ENCODE measurements at places on chromosomes 11 and 22.

DNA sequence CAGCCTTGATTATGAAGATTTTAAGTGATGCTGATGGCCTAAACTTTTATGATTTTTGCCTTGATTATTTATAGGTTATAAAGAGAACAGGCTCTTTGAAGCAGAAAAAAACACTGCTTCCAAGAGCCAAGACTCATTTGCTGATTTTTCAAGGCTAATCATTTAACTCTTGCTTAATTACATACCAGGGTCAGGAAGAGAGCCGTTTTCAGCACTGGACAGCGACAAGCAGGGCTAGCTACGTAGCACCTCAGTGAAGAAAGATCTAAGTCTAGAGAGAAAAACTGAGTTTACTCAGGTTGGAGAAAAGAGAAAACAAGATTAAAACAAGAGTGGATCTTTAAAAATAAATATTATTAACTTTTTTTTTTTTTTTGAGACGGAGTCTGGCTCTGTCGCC, 615.4 kb upstream of the B3GAT1 start:
- DNase-seq: no peak

GRCh38 chr22:21933910-21934309, 18.7 kb downstream of the PPM1F start:
- DNase-seq: no peak

- no peak for DNase-seq
Measured at GRCh38 chr22:38710351-38710750, 4.6 kb downstream of the GTPBP1 start.

- no peak for DNase-seq
Measured at GRCh38 chr22:20010307-20011122, 6.1 kb downstream of the ARVCF start.

DNA sequence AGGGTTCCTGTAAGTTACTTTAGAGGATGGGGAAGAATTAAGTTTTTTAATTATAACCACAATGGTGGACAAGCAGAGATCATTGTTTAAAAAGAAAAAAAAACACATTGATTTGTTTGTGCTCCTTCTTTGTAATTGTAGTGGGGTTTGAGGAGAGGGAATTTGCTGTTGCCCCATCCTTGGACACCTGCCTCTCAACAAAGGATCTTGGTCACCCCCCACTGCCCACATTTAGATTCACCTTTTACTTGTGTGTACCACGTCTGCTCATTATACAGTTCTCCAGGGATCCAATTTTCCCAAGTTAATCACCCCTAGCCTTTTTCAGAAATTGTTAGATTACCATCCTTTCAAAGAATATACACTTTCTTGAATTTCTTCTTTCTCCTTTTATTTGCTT, 53.0 kb downstream of the DNAJC24 start:
- no peak for DNase-seq

- no peak for DNase-seq
Measured at GRCh38 chr11:114353443-114353842, 46.9 kb downstream of the C11orf71 start.

- no peak for DNase-seq
Measured at GRCh38 chr11:2380807-2381350, 3.8 kb downstream of the CD81 start.

GRCh38 chr11:44638032-44638431, 72.6 kb downstream of the CD82 start:
- no peak for DNase-seq

DNA sequence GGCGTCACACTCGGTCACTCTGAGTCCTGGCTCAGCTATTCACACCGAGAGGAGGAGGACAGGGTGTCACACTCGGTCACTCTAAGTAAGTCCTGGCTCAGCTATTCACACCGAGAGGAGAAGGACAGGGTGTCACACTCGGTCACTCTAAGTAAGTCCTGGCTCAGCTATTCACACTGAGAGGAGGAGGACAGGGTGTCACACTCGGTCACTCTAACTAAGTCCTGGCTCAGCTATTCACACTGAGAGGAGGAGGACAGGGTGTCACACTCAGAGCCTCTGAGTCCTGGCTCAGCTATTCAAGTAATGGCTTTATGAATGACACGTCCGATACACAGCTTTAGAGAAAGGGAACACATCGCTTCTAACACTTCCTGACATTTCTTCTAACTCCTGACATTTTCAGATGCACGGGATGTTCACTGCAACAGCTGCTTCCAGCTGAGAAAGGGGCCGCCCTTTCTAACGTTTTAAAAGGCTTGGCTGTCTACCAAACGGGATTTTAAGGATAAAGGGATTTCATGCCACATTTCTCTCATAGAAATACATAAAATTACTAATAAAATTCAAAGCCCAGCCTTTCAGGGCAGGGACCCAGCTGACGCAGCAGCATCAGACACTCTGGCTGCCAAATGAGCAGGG, 28.1 kb downstream of the DRD4 start:
- no peak for DNase-seq

GRCh38 chr11:129804012-129804411, 11.6 kb upstream of the TMEM45B start:
- no peak for DNase-seq

GRCh38 chr22:35681454-35682052, 33.3 kb downstream of the APOL6 start:
- no peak for DNase-seq

DNA sequence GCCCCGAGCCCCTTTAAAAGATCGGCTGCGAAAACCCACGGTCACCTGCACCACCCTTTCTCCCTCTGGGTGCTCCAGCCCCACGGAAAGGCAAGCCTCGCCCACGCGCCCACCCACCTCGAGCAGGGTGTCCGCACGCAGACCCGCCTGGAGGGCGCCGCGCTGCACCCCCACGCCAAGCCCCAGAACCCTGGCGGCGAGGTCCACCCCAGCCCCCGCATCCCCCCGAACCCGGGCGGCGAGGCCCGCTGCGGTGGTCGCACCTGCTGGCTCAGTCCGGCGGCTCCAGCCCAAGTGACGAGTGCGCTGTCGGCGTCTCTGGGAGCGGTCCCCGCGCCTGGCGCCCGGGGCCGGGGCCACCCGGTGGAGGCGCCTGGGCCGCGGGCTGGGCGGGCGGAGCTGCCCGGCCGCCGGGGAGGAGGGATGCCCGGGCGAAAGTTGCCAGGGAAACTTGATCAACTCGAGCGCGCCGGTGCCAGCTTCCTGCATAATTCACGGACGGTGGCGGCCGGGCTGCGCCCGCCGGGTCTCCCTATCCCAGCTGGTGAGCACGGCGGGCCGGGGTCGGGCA, 1.1 kb downstream of the SHANK2 start:
- DNase-seq: peak; percentile 53

DNA sequence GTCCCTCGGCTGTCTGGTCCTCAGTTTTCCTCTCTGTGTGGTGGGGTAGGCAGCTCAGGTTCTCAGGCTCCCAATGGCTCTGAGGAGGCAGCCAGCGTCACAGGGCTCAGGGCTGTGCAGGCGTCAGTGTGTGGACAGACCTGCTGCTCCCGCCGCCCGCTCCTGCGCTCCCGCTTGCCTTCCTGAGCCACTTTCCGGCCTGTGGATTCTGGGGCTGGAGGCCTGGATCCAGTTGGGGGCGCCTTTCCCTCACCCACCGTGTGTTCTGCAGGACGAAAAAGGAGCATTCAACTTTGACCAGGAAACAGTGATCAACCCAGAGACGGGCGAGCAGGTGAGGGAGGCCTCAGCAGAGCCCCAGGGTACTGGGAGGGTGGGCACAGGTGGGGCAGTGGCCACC, 14.7 kb downstream of the DPP3 start:
- DNase-seq: no peak

DNA sequence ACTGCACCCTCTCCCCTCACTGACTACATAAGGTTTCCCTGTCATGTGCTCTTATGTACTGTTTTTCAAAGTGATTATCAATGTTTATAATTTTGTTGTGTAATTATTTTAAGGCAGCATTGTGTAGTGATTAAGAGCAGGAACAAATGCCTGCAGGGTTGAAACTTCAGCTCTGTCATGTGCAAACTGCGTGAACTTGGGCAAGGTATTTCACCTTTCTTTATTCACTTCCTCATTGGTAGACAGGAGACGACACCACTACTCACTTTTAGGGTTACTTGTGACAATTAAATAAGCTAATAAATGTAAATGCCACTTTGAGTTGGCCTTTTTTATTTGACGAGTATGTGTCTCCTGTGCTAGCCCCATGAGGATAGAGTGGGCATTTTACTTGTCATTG, 86.5 kb upstream of the E2F8 start:
- DNase-seq: no peak

DNA sequence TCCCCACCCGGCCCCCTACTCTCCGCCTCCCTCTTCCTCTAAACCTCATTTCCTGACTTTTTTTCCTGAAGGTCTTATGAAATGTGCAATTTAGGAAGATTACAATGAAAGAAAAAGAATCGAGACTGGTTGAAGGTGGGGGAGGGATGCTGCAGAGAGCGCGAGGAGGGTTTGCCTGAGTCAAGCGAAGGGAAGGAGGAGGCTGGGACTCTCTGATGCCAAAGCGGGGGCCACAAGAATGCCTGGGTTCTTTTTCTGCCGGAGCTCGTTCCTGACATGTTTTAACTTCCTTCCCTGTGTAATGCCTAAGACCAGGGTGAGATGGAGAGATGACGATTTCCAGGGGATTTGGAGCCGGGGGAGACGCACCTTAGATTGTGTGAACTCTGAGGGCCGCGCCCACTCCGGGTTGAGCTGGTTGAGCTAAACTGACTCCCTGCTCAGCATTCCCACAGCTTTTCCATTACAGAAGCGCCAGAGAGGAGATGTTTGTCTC, 270.5 kb upstream of the SORL1-AS1 start:
- DNase-seq: no peak

GRCh38 chr22:45336971-45337431, 27.3 kb downstream of the FAM118A start:
- no peak for DNase-seq

DNA sequence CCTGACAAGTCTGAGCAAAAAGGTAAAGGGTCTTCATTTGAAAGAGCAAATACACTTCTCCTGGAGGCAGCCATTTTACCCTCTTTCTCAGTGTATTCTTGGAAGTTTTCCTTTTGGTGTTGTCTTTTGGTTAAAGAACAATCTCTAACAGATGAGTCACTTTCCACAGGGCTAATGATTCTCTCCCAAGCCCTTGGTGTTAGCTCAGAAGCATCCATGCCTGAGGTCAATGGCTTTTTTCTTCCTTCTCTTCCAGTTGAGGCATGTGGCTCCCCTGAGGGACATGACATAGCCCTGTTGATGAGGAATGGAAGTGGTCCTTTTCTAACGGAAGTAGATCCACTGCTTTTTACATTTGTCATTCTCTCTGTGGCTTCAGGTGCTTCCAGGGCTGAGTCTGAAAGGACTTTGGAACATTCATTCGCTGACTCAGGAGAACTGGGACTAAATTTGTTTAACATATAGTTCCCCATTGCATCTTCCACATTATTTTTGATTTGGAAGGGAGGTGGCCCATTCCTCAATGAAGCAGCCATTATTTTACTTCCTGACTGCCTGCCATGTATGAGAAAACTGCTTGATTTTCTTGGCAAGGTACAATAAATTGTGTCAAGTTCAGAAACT, 13.8 kb upstream of the POGLUT3 start:
- no peak for DNase-seq

- DNase-seq: no peak
Measured at GRCh38 chr11:45880772-45881570, 4.5 kb upstream of the MAPK8IP1 start.

Data from GM13977 (cell line).